ENCODE measurements at places on chromosomes 3 and 15.

DNA sequence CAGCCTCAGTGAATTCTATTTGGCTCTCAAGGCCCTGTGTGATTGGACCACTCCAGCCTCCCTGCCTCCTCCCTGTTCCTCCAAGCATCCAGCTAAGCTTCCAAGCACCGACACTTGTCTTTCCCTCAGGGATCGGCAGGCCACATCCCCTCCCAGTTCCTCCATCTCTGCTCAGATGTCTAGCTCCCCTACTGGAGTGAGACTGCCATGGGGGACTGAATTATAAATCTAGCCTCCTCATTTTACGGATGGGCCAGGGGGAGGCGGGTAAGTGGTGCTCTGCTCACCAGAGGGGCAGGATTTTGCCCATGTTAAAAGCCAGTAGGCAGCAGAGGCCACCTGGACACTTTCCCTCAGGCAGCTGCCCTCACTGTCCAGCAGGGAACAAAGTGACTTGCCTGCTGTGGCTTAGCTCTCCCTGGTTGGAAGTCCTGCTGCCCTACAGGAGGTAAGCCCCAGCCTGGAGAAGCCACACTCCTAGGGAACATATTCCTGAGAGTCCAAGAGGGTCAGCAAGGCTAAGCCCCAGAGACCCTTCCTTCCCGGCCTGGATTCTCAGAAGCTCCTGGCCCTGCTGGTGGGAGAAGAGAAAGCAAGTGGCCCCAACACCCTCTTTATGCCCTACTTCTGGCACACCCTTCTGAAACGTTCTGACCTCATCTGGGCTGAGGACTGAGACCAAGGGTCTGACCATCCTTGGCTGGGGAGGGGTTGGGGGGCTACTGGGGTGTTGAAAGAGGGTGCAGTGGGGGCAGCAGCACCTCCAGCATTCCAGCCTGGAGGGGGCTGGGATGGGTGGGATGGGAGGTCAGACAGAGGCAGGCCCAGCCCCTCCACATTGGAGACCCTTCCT, 9.1 kb upstream of the HHATL start:
- H3K27ac ChIP-seq, result no peak overlapping the region
- no peaks in the 10 kb centered on the region for H3K4me1 ChIP-seq

GRCh38 chr3:79922633-79923032, 154.8 kb upstream of the ROBO1 start:
- H3K4me1 ChIP-seq, result no peaks in the 10 kb centered on the region
- DNase-seq, result no peak
- no peak overlapping the region for H3K4me3 ChIP-seq
- no peaks in the 10 kb centered on the region for H3K36me3 ChIP-seq
- H3K27me3 ChIP-seq, result no peaks in the 10 kb centered on the region
- no peak overlapping the region for H3K27ac ChIP-seq

DNA sequence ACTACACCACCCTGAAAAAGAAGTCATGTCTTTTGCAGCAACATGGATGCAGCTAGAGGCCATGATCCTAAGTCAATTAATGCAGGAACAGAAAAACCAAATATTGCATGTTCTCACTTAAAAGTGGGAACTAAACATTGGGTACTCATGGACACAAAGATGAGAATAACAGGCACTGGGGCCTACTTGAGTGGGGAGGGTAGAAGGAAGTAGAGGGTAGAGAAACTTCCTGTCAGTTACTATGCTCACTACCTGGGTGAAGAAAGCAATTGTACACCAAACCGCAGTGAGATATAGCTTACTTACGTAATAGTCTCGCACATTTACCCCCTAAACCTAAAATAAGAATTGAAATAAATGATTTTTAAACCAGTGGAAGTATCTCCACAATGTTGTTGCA, 480.5 kb upstream of the ARRDC4 start:
- H3K27ac ChIP-seq, result no peak overlapping the region
- no peak overlapping the region for H3K4me3 ChIP-seq
- no peaks in the 10 kb centered on the region for H3K4me1 ChIP-seq

DNA sequence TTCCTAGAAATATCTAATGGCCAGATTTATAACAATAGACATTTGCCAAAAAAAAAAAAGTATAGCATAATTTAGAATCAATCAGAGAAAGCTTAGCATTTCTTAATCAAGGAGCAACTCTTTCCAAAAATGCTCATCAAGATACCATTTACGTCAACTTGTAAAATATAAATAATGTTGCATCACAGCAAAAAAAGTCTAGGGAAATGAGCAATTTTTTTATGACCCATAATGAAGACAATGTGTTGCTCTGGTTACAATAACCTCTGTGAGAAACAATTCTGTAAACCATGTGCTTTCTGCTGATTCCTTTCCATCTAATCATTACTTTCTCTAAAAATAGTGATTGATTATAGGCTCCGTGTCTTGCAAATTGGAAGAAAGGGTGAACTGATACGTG, 36.3 kb downstream of the KBTBD8 start:
- H3K27ac ChIP-seq, result no peak overlapping the region
- no peak for DNase-seq
- H3K4me1 ChIP-seq, result no peaks in the 10 kb centered on the region

DNA sequence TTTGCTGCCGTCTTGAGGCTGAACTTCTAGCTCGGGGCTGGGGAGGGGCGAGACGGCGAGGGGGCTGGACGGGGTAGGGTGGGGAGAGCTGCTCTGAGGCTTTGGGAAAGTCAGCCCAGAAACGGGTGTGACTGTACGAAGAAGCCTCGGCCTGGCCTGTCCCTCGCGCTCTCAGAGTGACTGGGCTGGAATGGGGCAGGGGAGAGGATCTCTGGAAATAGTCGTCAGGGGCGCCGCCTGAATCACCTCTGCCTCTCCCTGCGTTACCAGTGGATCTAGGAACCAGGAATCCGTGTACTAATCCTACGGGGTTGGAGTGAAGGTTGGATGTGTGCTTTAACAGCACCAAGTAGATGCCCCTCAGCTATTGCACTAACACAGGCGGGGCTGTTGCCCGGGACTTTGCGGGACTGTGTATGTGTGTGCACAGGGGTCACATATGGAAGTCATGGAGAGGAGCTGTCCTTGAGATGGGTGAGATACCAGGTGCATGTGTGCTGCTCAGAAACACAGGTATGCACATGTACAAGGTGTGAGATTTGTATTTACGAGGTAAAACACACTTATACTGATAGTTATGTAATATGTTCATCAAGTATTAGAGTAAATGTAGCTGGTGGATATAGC, 591 bp downstream of the FOXL2NB start:
- peaks cover 72% of the 10 kb centered on the region for H3K27me3 ChIP-seq
- peaks cover 52% of the 10 kb centered on the region for H3K4me1 ChIP-seq
- H3K4me3 ChIP-seq, result peak overlapping the region; percentile 73
- no peak overlapping the region for H3K27ac ChIP-seq

DNA sequence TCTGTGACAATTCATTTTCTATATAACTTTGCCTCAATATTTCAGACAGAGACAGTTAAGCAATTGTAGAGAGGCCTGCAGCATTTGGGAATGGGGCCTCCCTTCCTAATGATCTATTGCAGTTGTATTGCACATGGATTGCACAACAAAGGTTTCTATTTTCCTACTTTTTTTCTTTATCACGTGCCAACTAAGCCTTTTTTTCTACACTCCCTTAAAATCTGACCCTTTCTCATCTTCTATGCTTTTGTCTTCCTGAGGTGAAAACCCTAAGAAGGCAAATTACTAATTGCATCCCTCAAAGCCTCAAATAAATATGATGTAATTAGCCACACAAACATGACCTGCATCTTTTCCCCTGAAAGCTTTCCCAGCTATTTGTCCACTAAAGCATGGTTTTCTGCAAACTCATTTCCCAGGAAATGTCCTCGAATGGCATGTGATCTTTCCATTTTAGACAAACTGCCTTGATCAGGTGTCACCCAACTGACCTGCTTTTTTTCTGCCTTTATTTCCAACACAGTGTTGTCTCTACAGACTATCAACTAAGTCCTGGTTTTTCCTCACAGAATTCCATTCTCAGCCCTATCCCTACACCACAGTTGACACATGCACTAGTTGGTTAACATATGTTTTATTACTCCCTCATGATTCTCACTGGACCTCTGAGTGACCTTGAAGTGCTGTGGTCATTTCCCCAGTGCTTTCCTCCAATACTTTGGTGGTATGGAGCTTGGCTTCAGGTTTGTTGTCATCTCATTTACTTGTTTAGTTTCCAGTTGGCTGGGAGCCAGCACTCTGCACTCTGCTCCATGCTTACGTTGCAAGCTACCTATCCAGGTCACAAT, 31.9 kb upstream of the TSC22D2 start:
- H3K36me3 ChIP-seq, result no peaks in the 10 kb centered on the region
- no peak overlapping the region for H3K4me3 ChIP-seq
- no peak for DNase-seq
- H3K27me3 ChIP-seq, result no peaks in the 10 kb centered on the region

DNA sequence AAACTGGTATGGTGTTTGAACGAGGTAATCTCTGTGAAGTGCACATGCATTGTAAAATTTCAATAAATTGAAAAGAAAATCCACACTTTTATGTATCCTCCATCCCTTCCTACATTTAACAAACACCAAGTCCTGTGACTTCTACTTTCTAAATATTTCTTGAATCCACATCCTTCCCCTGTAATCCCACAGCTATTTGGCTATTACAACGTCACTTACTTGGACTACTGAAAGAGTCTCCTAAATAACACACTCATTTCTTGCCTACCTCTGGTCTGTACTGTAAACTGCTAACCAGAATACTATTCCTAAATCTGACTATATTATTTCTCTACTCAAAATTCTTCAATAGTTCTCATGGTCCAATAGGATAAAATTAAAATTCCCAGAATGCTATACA, 176.1 kb downstream of the NEK10 start:
- H3K27ac ChIP-seq, result no peak overlapping the region
- no peak for DNase-seq
- no peaks in the 10 kb centered on the region for H3K27me3 ChIP-seq

DNA sequence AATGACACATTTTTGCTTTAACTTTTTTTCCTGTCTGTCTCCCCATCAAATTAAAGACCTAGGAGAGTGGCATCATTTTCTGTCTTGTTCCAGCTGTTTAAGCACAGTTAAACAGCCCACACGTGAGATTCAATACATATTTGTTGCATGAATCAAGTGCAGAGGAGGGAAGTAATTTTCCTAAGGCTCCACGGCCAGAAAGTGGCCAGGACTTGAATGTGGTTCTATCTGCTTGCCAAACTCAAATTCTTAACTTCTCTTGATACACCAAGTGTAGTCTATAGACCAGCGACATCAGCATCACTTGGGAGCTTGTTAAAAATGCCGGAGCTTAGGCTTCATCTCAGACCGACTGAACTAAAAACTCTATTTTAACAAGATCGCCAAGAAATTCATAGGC, 724.8 kb upstream of the CFAP20DC start:
- H3K27me3 ChIP-seq, result peaks cover 17% of the 10 kb centered on the region
- DNase-seq, result no peak
- no peaks in the 10 kb centered on the region for H3K36me3 ChIP-seq
- peaks cover 43% of the 10 kb centered on the region for H3K4me1 ChIP-seq
- H3K27ac ChIP-seq, result no peak overlapping the region
- no peak overlapping the region for H3K4me3 ChIP-seq

- H3K36me3 ChIP-seq, result no peaks in the 10 kb centered on the region
- H3K27ac ChIP-seq, result peak overlapping the region; percentile 59
- peak; percentile 84 for DNase-seq
- peaks cover 21% of the 10 kb centered on the region for H3K4me1 ChIP-seq
- H3K27me3 ChIP-seq, result peaks cover 4% of the 10 kb centered on the region
Observed at GRCh38 chr3:46629551-46630517, 17.5 kb downstream of the FAM240A start.

- no peak for DNase-seq
- no peak overlapping the region for H3K4me3 ChIP-seq
- H3K27me3 ChIP-seq, result no peaks in the 10 kb centered on the region
- H3K27ac ChIP-seq, result no peak overlapping the region
- peaks cover 5% of the 10 kb centered on the region for H3K4me1 ChIP-seq
- no peaks in the 10 kb centered on the region for H3K36me3 ChIP-seq
Observed at GRCh38 chr3:49653621-49654020, 20.5 kb upstream of the APEH start.

DNA sequence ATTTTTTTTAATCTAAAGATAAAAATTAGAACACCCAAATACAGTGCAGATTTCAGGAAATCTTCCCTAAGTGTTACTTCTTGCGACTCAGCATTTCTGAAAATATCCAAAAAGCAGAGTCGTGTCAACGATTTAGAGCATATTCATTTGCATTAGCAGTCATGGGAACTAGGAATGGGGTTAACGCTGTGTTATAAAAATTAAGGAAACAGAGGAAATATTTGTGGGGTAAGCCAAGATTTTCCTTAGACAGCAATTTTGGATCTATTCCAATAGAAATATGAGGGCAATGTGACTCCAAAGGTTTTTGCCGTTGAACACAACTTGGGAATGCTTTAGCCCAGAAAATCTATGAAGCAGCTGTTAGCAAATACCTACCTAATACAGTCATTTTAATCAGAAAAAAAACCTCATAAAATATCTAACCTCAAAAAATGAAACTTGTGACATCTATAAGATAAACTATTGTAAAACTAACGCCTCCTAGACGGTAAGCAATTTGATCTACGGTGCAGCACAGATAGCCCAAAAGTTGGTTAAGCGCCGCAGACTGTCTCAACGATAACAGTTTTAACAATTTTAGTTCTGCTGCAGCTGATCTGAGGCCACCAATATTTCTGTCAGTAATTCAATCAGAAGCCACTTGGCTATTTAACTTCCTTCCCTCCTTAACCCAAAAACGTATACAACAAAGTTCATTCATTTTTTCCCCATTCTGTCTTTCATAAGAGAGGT, 5.8 kb upstream of the ATP11B start:
- H3K27me3 ChIP-seq, result peaks cover 31% of the 10 kb centered on the region
- H3K4me1 ChIP-seq, result no peaks in the 10 kb centered on the region

DNA sequence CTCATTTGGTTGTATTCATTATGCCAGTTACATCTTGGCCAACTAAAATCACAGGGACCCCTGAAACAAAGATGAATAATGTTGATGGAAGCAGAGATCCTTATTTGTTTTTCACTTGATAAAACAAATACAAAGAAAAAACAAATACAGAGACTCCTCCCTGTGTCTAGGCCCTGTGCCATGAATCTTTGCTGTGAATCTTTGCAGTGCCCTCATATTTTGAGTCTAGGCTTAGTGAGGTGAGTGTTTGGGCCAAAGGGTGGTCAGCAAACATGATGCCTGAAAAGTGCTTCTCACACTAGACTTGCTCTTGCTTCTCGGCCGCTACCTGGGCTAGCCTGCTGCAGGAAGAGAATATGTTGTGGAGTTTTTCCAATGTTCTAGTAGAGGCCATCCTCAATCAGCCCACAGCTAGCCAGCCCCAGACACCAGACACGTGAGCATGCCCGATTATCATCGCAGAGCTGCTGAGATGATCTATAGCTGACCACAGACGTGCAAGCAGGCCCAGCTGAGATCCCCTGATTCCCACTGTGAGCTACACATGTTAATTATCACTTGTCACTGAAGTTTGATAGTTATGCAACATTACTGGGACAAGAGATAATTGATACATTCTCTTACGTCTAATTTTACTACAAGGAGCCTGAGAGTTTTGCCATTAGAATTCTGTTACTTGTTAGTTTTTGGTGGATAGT, 191.4 kb downstream of the THRB start:
- no peak for DNase-seq
- H3K4me1 ChIP-seq, result no peaks in the 10 kb centered on the region

GRCh38 chr3:126207166-126207565, 26.8 kb upstream of the ALDH1L1 start:
- H3K4me3 ChIP-seq, result no peak overlapping the region
- H3K27ac ChIP-seq, result no peak overlapping the region
- no peaks in the 10 kb centered on the region for H3K4me1 ChIP-seq
- DNase-seq, result no peak
- H3K27me3 ChIP-seq, result peaks cover 56% of the 10 kb centered on the region
- H3K36me3 ChIP-seq, result no peaks in the 10 kb centered on the region

- no peak overlapping the region for H3K4me3 ChIP-seq
- H3K27me3 ChIP-seq, result peaks cover 18% of the 10 kb centered on the region
- no peaks in the 10 kb centered on the region for H3K4me1 ChIP-seq
- no peaks in the 10 kb centered on the region for H3K36me3 ChIP-seq
- peak; percentile 2 for DNase-seq
- no peak overlapping the region for H3K27ac ChIP-seq
Observed at GRCh38 chr3:99789011-99789721, 28.5 kb upstream of the CMSS1 start.
